Activated CD4-positive, alpha-beta T cell treated with anti-CD3 and anti-CD28 coated beads, Interleukin-2, amount 50 U/mL, for 1 hour (primary cell): ENCODE measurements at places on chromosomes 12 and 14.
A peak's percentile ranks its signal among the peaks of the same experiment; 100 is the strongest.

- no peak for DNase-seq
These were observed 745.5 kb downstream of the TMTC2 start for GRCh38 chr12:83432176-83432719.

DNA sequence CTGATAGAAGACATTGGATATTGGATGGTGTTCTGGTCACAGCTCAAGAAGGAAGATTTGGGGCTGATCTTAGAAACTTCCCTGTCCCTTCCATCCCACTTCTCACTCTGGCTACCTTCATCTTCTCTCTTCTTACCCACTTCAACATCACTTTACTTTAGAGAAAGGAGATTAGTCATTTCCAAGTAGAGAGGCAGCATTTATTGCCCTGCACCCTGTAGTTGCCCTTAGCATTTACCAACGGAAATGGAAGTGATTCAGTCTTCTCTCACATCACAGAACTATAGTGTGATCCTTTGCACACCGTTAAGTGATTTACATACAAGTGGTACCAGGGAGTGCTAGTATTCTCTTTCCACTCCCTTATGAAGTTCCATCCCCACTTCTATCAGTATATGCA, 52.4 kb downstream of the PHLDA1 start:
- peak; percentile 8 for DNase-seq

- no peak for DNase-seq
These were observed 737.1 kb upstream of the FLRT2 start for GRCh38 chr14:84792722-84793410.

GRCh38 chr12:85836197-85837090, at the start of gene RASSF9:
TSS of gene RASSF9 (minus strand) at chr12:85836409. CDS start at chr12:85836201, 208 bp downstream.
- DNase-seq = no peak

GRCh38 chr12:117533687-117534086, 172.3 kb upstream of the NOS1 start:
- no peak for DNase-seq

DNA sequence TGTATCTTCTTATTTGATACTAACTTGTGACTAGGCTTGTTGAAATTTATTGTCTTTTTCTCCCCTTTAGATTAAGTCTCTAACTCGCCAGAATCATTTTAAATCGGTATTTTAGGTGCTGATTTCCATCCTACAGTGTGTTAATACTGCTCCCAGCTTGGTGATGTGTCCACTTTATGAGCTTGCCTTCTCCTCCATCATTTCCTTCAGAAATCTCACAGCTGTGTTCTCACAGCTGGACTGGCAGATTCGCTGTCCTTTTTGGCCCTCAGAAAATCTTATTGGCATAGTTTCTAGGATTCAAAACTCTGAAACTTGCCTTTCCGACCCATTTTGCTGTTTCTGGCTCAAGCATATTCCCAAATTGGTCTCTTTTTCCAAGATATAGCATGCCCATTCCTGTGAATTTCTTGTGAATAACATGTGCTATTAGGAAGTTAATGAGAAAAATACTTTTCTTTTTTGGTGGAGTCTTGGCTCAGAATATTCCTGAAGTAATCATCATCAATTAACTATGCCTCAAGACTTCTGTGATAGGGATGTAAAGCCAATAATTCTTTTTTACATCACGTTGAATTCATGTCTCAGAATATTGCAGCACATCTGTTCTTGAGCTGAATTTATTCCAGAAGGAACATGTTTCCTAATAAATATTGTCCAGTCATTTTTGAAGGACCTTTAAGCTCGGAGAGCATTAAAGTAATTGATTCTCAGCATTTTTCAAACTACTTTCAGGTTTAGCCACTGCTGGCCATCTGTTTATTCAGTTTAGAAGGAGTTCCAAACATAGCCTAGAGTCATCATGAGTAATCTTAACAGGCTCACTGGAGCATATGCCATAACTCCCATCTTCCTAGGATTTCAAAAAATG, 50.0 kb upstream of the USP44 start:
- DNase-seq = no peak

- DNase-seq = no peak
These were observed 116.5 kb downstream of the SRGAP1 start for GRCh38 chr12:63961048-63961447.

- no peak for DNase-seq
These were observed 112.5 kb upstream of the CPM start for GRCh38 chr12:69045430-69045829.

- DNase-seq = no peak
These were observed 19.9 kb downstream of the SP1 start for GRCh38 chr12:53399896-53400295.

DNA sequence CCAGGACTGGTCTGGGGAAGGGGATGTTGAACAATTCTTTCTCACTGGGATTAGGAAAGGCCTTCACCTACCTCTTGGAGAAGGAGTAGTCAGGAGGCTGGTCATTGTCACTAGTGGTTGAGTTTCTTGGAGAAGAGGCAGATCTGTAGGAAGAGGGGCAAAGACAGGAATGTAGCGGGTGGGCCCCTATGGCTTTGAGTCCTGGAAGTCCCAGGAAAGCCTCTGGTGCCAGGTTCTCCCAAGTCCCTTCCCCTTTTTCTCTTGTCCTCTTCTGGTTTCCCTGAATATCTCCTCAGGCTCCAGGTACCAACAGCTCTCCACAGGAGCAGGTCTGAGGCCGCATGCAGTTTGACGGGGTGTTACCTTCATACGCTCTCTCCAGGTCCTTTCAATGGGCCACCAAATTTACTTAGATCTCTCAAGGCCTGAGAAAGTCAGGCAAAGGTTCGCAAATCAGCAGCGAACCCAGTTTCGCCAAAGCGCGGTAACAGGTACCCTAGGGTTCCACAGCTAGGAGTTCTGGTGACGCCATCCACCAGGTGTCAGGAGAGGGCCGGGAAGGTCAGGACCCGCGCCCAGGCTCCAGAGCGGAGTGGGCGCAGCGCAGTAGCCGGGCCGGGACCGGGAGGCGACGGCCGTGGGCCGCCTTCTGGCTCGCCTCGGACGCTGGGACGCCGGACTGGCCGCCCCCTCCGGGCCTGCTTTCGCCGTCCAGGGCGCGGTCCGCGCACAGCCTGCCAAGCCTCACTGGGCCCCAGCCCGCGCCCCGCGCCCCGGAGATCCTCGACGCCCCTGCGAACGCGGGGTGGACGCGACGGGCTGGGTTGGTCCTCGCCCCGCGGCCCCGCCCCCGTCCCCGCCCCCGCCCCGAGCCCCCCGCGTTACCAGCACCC, 795 bp downstream of the SMAGP start:
- peak; percentile 59 for DNase-seq
